ENCODE measurements at places on chromosomes 16 and 17. TPM values are rescaled to one million over a fixed set of nuclear protein-coding genes. Genes with fewer than 3 reads are reported as not detected.

NPIPA5 gene
- 15.6 TPM for total RNA-seq

ZNF200 gene
- 7.8 TPM for total RNA-seq

SLC47A1 gene
- total RNA-seq, result 2.0 TPM

TUBG2 gene
- 41.0 TPM for total RNA-seq

CDH1 gene
- 428 TPM for total RNA-seq

DNA sequence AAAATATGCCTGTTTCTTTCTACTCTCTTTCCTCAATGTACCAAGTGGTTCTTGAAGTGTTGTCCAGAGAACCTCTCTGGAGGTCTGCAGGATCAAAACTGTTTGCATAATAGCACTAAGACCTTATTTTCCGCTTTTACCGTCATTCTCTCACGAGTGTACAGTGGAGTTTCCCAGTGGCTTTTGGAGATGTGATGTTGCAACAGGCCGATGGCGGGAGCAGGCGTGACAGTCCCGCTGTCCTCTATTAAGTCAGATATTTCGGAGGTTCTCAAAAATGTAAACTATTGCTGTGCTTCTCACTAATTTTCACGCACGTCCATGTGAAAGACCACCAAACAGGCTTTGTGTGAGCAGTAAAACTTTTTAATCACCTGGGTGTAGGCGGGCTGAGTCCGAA is 8.3 kb upstream of the GPRC5B start:
- DNase-seq, result no peak

GRCh38 chr16:87308826-87309225 is 8.4 kb downstream of the C16orf95 start:
- no peak for DNase-seq

GRCh38 chr17:72682605-72683004 is 409.9 kb downstream of the SLC39A11 start:
- no peak for DNase-seq

- no peak for DNase-seq
These were observed 130.5 kb downstream of the NPIPB5 start for GRCh38 chr16:22641131-22641628.

- DNase-seq, result no peak
These were observed 17.8 kb downstream of the ACTG1 start for GRCh38 chr17:81494626-81495377.

DNA sequence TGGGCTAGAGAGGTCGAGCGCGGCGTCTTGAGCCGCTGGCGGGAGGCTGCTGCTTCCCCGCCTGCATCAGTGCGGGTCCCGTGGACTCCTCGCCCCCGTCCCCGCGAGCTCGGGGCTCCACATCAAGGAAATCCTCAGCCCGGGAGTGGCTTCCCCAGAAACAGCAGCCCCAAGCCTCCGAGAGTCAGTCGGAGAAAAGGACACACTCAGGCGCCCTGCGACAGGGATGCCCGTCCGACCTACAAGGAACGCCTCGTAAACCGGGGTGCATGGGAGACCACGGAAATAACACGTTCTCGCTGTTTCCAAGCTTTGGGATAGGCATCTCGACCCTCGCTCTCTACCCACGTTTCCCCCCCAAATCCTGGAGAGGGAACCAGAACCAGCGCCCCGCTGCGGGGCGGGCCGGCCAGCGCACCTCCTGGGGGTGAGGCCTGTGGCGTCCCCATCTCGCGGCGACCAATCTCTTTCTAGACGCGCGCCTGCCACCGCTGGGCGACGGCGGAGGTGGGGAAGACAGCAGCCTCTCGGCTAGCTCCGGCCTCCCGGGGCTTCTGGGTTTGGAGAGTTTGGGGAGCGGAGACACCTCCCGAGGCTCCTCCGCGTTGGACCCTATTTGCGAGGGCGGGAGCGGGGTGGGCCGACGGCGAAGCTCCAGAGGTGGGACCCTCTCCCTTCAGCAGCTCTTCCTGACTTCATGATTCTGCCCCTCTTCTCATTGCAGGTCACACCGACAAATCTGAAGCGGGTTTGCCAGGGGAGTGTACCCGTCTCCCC is 759 bp upstream of the TP53I13 start:
- DNase-seq, result peak; percentile 76

- no peak for DNase-seq
These were observed 13.3 kb downstream of the GGA2 start for GRCh38 chr16:23496821-23497542.

DNA sequence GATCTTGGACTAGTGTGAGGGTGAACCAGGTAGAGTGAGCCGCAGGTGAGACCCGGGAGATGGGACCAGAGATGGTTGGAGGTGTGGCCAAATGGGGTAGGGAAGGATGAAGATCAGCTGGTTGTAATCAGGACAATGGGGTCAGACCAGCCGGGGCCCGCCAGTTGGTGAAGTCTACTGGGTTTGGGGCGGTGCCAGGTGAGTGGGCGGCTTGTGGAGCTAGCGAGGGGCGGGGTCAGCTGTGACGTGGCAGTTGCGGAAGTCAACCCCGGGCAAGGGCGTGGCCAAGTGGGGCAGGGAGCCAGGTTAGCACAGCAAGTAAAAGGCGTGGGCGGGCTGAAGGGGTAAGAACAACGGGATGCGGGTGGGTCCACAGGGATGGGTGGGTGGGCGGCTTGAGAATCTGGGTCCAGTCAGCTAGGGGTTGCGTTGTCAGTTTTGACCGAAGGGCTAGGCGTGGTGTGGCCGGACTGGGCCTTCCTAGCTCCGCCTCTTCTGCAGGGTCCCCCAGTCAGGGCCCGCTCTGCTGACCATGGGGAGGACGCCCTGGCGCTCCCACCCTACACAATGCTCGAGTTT is 25.5 kb upstream of the ALKBH5 start:
- DNase-seq, result peak; percentile 97

DNA sequence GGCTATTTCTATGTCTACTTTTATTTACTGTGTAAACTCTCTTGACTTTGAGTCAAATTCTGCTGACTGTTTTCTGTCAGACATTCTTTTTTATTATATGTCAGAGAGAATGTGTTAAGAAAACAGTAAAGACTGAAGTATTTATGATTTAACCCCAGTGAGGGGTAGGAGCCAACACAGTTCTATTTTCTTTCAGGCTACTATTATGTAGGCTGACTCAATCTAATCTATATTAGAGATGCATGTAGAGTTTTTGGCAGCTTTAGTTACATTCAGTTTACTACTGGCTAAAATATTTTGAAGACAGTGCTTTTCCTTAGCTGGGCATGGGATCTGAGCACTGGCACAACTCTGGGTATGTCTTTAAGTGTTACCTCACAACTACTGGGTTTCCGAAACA is 1108.0 kb downstream of the CDH11 start:
- DNase-seq, result no peak

DNA sequence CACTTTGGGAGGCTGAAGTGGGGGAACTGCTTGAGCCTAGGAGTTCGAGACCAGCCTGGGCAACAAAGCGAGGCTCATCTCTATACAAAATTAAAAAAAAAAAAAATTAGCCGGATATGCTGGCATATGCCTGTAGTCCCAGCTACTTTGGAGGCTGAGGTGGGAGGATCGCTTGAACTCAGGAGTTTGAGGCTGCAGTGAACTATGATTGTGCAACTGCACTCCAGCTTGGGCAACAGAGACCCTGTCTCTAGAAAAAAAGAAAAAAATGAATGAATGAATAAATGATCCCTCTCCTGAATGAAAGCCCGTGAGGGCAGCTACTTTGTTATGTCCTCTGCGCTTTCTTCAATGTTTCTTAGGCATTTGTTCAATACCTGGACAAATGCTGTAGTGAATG is 27.7 kb upstream of the DHX8 start:
- DNase-seq, result no peak

- no peak for DNase-seq
These were observed 15.3 kb downstream of the CCL11 start for GRCh38 chr17:34300652-34301370.

DNA sequence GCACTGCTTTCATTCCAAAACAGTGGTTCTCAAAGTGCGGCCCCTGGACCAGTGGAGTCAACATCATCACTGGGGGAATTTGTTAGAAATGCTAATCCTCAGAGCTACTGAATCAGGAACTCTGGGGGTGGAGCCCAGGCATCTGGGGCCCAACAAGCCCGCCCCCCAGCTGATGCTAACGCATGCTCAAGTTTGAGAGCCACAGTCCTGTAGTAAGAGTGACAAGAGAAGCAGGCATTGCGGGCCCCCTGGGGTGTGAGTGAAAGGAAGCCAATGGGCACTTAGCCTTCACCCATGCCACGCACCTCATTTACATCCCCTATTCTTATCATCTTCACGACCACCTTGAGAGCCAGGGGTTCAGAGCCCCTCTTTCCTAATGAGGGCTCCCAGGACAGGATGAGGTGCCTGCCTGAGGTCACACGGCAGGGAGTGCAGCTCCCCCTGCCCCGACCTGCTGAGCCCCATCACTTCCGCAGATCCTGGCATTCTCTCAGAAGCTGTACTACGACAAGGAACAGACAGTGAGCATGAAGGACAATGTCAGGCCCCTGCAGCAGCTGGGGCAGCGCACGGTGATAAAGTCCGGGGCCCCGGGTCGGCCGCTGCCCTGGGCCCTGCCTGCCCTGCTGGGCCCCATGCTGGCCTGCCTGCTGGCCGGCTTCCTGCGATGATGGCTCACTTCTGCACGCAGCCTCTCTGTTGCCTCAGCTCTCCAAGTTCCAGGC is 9.1 kb downstream of the CA4 start:
- DNase-seq, result no peak

- no peak for DNase-seq
These were observed 3.2 kb upstream of the MYLK3 start for GRCh38 chr16:46751381-46751780.

DNA sequence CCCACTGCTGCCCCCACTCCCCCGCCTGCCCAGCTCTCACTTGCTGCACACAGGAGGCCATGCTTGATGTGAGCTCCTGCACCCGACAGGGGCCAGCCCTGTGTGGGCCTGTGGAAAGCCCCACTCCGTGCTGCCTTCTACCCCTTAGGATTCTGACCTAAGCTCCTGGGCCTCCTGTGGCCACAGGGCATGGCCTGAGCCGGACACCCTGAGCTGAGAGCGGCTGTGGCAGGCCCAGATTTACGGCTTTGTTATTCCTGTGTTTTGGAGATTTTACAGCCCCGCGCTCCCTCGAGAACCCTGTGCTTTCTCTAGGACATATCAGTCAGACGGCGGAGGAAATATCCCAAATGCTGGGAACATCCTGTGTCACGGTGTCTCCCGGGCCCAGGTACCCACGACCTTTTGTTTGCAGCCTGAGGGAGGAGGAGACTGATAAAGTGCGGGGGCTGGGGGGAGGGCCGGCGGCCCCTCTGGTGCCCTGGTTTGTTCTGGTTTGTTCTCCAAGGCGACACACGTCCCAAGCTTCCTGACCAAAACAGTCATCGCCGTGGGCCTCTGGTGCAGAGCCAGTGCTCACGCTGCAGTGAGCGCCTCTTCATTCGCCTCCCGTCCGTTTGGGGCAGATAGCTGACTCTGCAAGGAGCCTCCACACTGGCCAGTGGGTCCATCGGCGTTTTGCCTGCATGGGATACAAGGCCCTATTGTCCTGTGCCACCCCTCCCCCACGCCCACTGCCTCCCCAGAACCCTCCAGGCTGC is 363.4 kb downstream of the C16orf95 start:
- no peak for DNase-seq

DNA sequence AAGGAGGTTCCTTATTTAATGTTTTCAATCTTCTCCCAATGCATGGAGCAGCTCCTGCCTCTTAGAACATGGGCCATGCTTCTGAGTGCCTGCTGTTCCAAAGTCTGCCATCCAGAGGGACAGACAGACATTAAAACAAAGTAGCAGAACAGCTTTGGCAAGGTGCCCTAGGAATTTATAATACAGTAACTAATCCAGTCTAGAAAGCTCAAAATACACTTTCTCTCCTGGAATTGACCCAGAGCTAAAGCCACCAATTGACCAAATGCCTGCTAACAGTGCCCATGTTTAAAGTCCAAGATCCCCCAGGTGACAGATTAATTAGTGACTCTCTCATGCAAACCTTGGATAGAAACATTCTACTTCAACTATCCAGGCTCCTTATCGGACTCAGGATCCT is 11.1 kb upstream of the CHRNE start:
- no peak for DNase-seq

- peak; percentile 78 for DNase-seq
These were observed 4.6 kb downstream of the PLCD3 start for GRCh38 chr17:45127548-45128300.

GRCh38 chr17:27994586-27994985 is 47.9 kb upstream of the NLK start:
- DNase-seq, result no peak

Data from ureter (tissue), 1 donor.